ENCODE measurements at places on chromosomes 16 and 17.

DNA sequence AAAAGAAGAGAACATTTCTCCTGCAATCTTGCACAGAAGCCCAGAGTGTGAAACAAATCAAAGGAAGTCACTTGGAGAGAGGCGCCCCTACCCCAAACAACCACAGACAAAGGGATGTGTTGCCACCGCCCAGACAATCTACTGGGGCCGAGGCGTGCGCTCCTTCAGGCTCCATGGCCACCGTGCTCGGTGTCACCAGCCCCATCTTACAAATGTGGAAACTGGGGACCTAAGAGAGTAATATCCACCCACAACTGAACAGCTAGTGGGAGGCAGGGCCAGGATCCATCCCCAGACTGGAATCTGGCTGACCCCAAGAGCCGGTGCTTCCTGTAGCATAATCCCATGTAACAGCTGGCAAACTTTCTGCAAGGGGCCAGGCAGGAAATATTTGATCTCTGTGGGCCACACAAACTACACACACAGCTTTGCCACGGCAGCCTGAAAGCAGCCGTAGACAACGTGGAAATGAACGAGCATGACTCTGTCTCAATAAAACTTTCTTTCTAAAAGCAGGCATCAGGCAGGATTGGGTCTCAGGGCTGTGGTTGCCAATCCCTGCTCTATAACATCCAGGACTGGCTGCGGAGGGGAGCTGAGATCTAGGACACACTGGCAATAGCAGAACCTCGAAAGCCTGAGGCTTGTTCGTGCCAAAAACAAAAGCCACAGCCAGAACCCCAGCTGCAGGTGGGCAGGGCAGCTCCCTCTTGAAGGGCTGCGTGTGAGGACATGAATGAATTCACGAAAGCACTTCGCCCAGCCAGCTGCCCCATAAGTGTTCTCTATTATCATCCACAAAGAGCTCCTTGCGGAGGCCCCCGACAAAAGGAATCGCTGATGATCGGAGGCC lies 26.6 kb upstream of the GINS2 start:
- no peak for DNase-seq

GRCh38 chr17:62668091-62668804 lies 40.8 kb downstream of the MRC2 start:
- no peak for DNase-seq

- no peak for DNase-seq
Observed at GRCh38 chr16:8989099-8989878, 25.6 kb upstream of the USP7 start.

DNA sequence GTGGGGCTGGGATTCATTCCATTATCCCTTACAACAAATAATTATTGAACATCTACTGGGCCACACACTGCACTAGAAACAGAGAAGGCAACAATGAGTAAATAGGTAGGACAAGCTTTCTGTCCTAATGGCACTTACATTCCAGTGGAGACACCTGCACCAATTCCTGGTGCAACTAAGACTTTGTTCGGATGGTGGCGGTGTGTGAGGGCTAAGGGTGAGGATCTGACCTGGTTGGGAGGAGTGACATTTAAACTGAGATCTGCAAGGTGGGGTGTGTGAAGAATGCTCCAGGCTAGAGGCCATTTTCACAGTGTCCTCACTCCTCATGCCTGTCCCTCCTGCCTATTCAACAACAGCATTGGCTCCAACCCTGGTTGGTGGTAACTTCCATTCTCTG lies 510.0 kb downstream of the XYLT1 start:
- no peak for DNase-seq

DNA sequence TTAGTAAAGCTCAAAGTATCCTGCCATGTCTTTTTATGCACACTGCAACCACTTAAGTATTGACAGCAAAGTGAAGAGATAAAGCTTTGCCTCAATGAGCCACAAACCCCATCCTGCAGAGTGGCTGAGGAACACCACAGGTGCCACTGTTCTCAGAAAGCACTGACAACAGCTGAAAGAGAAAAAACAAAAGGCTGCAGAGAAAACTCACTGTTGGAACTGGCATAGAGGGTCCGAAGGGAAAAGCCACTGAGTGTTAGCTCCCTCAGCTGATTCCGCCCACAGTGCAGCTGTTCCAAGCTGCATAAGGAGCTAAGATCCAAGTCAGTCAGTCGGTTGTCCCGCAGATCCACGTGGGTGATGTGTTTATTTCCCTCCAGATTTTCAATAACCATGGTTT lies 48.3 kb downstream of the PHLPP2 start:
- no peak for DNase-seq

All from HS-27A (cell line).